Fibroblast of lung (primary cell): ENCODE measurements at places on chromosomes 11 and 22. TPM values are rescaled to one million over a fixed set of nuclear protein-coding genes. Genes with fewer than 3 reads are reported as not detected.

Gene OR52N4
- total RNA-seq = 0.33 TPM in 1 of 2 replicates, not detected in the other

Gene SESN3
- total RNA-seq = 41.1 and 60.1 TPM in 2 replicates

Gene STK33
- 1.7 and 2.8 TPM in 2 replicates for total RNA-seq

Gene MAML2
- 9.8 and 13.0 TPM in 2 replicates for total RNA-seq

Gene MS4A14
- not detected in 2 replicates for total RNA-seq

Gene TRIOBP
- 105 and 131 TPM in 2 replicates for total RNA-seq
